Posterior cingulate gyrus (tissue), 11 donors: ENCODE measurements at places on chromosomes 2 and 18.

DNA sequence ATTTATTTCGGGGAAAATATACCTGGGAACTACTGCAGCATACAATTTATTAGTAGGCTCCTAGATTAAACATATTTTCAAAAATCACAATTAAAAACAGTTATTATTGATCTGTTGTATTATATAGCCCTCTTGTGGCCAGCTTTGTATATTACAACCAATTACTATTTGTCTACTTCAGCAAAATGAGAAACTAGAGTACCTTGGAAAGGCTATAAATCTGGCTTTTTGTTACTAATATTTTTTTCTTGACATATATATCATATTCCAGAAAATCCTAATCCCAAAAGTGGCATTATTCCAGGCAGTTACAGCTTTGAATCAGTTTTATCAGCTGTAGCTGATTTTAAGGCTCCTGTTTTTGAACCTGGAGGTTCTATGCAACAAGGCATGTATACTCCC lies 101.2 kb downstream of the UBR3 start:
- DNase-seq = no peak

DNA sequence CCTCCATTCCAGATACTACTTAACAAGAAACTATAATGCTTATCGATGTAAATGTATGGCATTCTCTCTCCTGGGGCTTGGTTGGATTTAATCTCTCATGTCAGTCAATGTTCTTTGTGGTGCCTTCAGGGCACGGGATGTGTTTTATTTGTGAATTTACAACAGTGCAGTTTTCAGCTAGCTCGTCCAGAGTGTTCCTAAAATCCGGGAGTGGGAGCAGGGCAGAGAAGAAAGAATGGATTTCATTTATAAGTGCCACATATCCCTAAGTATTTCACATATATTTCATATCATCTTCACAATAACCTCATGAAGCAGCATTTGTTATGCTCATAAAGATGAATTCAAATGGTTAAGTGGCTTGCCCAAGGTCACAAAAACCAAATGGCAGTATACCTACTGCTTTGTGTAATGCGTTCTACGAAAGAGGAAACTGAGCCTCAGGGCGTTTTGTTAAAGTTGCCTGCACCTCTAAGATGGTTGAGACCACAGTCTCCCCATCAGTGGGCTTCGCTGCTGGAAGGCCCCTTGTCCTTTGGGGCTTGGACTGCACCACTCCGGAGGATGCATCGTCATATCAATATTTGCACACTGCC lies 134.7 kb upstream of the MGAT5 start:
- no peak for DNase-seq

DNA sequence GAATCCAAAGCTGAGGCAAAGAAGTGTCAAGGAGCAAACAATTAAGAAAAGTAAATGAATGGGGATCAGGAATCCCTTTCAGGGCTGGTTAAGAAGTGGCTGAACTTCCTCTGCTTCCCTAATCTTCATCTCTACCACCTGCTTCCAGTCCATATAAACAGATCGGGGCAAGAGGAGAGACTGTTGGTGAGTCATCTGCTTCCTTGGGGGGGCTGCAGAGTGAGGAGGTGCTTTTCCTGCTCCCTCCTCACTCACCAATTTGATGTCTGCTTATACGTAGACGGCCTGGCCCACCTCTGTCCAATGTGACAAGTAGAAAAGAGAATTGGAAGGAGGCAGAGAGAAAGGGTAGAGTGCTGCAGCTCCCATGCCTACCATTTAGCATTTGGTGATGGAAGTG lies 68.4 kb downstream of the NAB1 start:
- DNase-seq = no peak

DNA sequence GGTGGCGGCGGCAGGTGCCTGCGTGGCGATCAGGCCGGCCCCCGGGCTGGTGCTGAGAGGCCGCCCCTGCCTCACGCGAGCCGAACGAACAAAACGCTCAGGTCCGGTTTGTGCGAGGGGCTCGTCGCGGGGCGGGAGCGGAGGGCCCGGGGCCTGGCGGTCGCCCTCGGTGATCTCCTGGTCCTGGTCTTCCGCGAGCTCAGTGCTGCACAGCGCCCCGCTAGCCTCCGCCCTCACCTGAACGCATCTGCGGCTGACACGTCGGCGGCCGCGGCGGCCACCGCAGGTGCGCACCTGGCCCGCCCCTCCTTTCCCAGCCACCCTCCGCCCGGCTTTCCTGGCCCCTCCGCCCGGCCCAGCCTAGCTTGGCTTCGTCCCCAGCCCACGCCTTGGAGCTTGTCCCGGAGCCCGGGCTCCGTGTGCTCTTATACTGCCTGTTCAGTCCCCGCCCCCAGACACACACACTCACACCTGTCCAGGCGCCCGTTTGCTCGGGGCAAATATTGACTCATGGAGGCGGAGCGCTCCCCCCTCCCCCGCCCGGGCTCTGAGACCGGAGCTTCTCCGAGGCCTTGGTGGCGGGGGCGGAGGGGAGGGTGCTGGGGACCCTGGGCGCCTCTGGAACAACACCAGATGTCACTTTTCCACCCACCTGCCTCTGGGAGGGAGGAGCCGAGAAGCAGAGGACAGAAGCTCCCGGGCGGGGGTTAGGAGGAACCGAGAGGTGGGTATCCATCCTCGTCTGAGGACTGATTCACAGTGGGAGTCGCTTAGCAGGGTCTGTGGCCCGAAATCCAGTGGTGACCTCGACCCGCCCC lies 8.6 kb upstream of the CRYBA2 start:
- DNase-seq = no peak

- DNase-seq = peak; percentile 83
These were observed 13.6 kb upstream of the ANKRD53 start for GRCh38 chr2:70964596-70965386.

GRCh38 chr2:75453384-75454240 lies 107.1 kb downstream of the EVA1A start:
- DNase-seq = no peak

GRCh38 chr2:144233317-144233716 lies 286.6 kb downstream of the ZEB2 start:
- DNase-seq = no peak

- no peak for DNase-seq
These were observed 22.5 kb downstream of the TMEM178A start for GRCh38 chr2:39688181-39688580.

- no peak for DNase-seq
These were observed 328.2 kb downstream of the SETBP1 start for GRCh38 chr18:45008694-45009413.
